ENCODE measurements at places on chromosomes 12 and 14.
A peak's percentile ranks its signal among the peaks of the same experiment; 100 is the strongest.

DNA sequence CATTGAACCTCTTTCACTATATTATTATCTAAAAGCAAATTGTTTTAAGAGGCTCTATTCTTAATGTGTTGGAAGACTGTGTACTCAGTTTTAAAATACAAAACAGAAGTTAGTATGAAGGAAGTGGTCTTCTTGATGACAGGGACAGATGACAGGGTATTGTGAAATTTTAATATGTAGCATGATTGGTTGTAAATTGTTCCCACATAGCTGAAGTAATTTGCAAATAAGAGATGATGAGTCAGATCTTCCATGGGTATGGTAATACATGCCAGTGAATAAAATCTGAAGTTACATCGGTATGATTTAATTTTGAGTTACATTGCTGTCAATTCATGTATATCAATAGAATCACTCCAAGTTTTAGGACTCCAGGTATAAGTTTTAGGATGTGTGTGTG lies 454.8 kb downstream of the AEBP2 start:
- DNase-seq = no peak

- DNase-seq = no peak
Measured at GRCh38 chr14:62280366-62280765, 518.1 kb downstream of the SNAPC1 start.

- no peak for DNase-seq
Measured at GRCh38 chr14:53838374-53838773, 118.3 kb downstream of the BMP4 start.

DNA sequence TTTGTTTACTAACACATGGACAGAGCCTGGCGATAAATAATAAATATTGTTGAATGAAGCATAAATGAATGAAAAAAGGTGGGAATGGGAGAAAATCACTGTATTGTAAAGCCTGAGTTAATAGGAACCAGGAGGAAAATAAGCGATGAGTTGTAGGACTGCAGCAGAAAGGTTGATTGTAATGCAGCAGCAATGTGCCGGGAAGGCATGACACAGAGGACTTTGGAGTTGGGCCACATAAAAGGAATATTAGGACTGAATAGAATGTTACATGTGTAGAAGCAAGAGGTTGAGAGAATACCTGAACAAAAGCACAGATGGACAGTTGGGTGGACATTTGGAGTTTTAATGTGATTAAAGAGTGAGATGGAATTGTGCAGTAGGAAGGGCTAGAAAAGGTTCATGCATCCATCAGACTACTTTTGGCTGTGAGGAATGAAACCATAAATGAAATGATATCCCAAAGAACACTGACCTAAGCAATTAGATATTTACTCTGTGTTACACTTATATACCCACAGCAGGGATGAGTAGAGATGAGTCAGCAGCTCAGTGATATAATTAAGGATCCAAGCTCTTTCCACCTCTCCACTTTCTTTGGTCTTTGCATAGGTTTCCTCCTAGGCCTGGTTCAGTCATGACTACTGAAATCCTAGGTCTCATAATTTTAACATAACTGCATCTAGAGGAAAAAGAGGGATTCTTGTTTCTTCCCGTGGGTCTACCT lies 55.4 kb downstream of the CCER1 start:
- DNase-seq = no peak

DNA sequence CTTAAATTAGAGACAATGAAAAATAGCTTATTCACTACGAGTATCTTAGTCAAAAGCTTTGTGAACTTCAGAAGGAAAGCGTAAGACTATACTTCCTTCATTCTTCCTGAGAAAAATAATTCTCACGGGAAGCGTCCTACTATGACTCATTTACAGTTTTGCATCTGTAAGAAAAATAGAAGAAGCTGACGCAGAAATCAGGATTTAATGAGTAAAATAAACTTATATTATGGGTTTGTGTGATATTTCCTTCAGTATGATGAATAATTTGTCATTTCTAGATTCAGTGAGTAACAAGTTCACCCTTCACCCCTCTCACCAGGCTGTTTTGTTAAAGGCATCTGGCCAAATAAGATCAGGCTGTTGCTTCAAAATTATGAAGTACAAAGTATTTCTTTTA lies 17.8 kb upstream of the PDE3A start:
- no peak for DNase-seq

GRCh38 chr12:30218073-30218472 lies 434.3 kb upstream of the TMTC1 start:
- DNase-seq = no peak

GRCh38 chr12:57782608-57783465 lies at the start of gene TSFM:
Gene TSFM (plus strand): TSS chr12:57782787. CDS start chr12:57782802, 15 bp downstream.
- peak; percentile 96 for DNase-seq

Data from ureter (tissue), 1 donor.